ENCODE measurements at places on chromosomes 1 and 21.
A peak's percentile ranks its signal among the peaks of the same experiment; 100 is the strongest.

GRCh38 chr1:183328371-183328770 lies 89.8 kb downstream of the NMNAT2 start:
- DNase-seq: no peak

DNA sequence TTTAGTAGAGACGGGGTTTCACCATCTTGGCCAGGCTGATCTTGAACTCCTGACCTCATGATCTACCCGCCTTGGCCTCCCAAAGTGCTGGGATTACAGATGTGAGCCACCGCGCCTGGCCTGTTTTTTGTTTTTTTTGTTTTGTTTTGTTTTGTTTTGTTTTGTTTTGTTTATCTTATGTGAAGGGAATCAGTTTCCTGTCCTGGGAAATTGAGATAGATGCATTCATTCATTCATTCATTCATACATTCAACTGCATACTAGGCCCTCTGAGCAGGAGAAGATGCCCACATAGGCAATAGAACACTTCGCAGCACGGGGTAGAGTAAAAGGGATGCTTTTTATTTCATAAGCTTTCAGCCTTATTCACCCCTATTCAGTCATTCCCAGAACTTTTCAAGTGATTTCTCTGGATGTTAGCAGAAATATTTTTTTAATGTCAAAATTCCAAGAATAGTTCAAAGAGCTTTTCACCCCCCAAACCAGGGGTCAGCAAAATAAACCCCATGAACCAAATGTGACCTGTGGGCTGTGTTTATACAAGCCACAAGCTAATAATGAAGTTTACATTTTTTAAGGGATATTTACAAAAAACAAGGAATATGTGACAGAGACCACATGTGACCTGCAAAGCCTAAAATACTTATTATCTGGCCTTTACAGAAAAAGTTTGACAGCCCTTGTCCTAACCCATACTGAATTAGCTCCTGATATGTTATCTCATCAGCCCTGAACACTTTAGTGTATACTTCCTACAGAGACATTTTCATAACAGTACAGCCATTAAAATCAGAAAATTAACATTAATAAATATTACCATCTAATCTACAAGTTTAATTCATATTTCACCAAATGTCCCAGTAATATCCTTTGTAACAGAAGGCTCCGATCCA lies 127.1 kb downstream of the MAST2 start:
- DNase-seq: no peak

- DNase-seq: no peak
Observed at GRCh38 chr1:65965112-65965996, 172.7 kb downstream of the PDE4B start.

DNA sequence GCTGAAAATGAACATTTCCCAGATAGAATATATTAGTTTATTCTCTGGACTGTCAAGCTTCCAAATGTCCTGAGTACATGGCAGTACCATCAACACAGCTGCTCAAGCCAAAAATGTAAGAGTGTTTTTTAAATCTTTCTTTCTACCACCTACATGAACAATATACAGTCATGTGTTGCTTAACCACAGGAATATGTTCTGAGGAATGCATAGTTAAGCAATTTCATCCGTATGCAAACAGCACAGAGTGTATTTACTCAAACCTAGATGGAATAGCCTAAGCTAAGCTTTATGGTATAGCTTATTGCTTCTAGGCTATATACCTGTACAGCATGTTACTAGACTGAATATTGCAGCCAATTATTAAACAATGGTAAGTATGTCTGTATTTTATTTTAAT lies 561.9 kb upstream of the ADGRL4 start:
- no peak for DNase-seq

DNA sequence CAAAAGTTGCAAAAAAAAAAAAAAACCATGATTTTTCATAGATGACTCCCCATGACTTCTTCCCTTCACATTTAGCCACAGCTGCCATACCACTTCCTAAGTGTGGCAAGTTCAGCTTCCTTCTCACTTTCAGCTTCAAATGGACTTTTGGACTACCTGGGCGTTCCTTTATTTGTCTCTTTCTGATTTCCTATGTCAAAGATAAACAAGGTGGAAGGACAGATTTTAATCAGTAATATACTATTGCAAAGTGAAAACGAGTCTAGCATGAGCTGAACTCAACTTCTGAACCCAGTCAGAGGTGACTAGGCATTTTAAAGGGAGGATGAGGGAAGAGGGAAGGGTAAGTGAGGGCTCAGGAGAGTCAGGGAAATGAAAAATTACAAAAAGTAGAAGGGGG lies 14.4 kb upstream of the SCCPDH start:
- DNase-seq: no peak

- peak; percentile 1 for DNase-seq
Observed at GRCh38 chr1:20124456-20125057, 5.2 kb upstream of the PLA2G2D start.

- no peak for DNase-seq
Observed at GRCh38 chr1:153849487-153850185, 73.1 kb downstream of the GATAD2B start.

DNA sequence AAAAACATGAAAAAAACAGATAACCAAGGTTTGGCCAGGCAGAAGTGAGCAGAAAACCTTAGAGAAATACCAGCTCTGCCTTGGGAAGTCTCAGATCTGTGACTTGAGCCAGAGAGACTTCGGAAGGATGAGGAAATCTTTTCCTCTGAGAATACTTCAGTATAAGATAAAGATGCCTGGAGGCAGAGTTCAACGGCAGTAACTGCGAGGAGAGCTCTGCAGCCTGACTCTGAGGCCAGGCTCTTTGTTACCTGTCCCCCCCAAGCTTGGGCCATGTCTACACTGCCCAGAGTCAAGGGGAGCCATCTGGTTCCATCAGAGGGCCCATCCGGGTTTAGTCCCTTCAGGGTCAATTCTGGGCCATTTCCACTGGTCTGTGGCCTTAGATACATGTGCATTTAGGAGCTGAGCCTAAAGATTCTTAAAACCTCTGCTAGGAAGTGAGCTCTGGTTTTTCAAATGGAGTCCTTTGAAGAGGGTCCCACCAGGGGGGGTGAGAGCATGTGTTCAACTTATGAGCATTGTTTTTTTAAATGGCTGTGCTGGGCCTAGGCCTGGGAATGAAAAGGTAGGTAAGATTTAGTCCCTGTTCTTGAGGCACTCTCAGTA lies 8.7 kb downstream of the KIRREL1 start:
- no peak for DNase-seq

GRCh38 chr1:101120868-101121267 lies 95.3 kb upstream of the DPH5 start:
- no peak for DNase-seq

DNA sequence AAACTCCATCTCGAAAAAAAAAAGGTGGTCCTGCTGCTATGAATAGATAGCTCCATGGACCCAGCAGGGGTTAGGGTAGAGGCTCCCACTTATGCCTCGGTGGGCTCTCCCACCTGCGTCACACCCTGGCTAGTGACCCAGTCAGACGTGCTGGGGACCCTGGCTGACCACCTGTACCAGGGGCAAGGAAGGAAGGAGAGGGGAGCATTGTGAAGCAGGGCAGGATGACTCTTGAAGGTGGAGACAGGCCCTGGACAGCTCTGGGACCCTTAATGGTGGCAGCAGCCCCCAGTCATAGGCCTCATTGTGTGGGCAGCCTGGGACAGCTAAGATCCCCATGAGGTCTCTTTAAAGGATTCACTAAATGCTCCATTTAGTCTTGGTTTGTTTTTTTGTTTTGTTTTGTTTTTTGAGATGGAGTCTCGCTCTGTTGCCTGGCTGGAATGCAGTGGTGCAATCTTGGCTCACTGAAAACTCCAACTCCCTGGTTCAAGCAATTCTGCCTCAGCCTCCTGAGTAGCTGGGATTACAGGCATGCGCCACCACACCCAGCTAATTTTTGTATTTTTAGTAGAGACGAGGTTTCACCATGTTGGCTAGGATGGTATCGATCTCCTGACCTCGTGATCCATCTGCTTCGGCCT lies 10.4 kb upstream of the SNAPIN start:
- DNase-seq: no peak

GRCh38 chr1:186014370-186015037 lies 280.3 kb downstream of the HMCN1 start:
- DNase-seq: no peak

GRCh38 chr1:201213106-201213770 lies 22.6 kb downstream of the IGFN1 start:
- no peak for DNase-seq

- DNase-seq: peak; percentile 64
Observed at GRCh38 chr1:23809751-23810171, 9.2 kb upstream of the GALE start.

GRCh38 chr1:4775506-4775905 lies 121.1 kb downstream of the AJAP1 start:
- no peak for DNase-seq

DNA sequence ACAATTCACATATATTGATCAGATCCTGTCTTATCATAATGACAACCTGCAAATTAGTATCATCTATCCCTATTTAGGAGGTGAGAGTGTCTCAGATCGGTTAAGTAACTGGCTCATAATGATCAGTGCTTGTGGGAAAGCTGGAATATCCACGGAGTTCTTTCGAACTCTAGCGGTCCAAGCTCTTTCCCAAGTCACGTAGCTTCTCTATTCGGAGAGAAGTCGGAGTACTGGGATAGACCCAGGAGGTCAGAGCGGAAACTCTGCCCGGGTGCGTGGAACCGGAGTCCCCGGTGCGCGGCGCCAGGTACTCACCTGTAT lies 339 bp downstream of the PTGS2 start:
- DNase-seq: no peak

DNA sequence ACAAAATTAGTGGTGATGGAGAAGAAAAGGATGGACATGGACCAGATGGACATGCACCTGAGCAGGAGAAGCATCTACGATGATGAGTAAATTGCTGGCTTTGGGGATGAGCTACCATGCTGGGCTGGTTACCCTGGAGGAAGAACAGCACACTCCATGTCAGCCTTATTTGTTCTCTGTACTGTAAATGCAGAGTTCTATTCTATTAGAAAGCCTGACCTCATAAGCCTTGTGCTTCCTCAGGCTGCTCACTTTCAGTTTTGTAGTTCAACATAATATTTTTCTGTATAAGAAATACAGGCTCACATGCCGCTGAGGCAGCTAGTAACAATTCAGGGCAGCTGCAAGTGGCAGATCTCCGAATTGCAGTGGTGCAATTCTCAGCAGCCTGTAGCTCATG lies 249.6 kb downstream of the PLA2G4A start:
- DNase-seq: no peak

DNA sequence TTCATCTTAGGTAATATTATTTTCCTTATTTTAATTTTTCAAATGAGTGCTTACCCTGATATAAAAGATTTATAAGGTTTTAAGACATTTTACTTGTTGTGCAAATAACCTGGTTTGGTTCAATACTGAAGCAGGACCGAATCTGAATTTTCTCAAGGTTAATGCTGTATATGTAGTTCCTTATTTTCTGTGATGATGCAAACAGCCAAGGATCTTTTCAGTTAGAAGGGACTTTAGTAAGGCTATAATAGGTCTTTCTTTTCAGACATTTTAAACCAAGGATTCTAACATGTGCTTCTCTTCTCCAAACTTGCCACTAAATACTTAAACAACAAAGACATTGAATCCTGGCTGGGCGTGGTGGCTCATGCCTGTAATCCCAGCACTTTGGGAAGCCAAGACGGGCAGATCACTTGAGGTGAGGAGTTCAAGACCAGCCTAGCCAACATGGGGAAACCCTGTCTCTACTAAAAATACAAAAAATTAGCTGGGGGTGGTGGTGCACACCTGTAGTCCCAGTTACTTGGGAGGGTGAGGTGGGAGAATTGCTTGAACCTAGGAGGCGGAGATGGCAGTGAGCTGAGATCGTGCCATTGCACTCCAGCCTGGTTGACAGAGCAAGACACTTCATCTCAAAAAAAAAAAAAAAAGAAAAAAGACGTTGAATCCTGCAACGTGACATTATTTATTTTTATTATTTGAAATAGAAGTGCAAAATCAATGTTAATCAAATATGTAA lies 3.2 kb upstream of the ARPC5 start:
- DNase-seq: no peak

DNA sequence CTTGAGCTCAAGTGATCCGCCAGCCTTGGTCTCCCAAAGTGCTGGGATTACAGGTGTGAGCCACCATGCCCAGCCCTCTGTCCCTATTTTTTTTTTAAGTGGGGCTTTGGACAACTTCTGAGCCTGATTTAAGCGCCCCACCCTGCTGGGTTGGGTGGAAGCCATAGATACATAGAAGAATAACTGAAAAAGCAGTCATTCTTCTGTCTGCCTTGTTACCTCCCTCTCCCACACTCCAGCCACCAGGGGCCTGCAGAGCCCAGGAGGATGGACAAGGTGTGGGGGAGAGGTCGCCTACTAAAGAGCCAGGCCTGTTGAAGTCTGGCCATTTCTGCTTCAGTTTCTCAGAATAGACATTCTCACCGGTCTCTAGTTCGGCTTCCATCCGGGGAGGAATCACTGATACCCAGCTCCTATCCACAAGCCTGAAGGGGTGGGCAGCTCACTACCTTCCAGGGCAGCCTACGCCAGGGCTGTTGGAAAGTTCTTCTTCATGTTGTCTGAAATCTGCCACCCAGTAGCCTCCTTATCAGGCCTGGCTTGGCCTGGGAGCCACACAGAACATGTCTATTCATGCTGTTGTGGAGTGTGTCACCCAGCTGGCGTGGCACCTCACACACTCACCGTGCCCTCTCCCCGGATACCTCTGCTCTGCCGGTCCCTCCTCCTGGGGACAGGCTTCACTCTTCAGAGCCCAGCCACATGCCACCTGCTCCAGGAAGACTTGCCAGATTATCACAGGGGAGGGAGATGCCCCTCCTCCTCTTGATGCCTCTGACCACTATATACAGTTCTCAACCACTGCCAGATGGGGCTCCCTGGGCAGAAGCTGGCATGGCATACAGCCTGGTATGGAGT lies 27.7 kb downstream of the KNCN start:
- peak; percentile 64 for DNase-seq

- DNase-seq: no peak
Observed at GRCh38 chr1:56222914-56223540, 356.3 kb downstream of the PLPP3 start.

DNA sequence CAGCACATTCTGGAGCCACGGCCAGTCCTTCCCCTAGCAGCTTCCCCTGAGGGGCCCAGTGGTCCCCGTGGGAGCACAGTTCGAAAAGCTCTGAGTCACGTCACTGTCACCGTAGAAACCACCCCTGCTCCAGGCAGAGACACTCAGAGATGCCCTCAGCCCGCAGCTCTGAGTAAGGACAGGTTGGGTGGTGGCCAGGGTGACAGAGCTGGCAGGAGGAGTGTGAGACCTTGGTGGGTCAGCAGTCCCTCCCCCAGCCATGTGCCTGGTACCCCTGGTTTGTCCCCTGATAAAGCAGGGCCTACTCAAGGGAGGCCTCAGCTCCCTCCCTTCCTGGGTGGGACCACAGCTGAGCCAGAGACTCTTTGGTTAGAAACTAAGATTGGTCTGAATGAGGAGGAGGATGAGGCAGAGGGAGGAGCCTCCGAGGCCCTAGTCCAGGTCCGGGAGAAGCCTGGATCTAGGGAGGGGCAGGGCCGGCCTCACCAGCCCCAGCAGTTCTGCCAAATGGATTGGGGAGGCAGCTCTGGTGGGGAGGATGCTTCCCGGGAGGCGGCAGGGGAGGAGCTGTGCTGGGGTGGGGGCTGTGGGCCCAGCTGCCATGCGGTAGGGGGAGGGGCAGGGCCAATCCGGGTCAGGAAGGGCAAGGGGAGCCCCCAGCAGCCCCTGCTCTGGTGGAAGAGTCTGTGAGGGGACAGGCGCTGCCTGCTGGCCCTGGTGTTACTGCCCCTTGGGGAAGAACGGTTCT lies 55.2 kb downstream of the SLC9A1 start:
- DNase-seq: no peak

GRCh38 chr21:26093122-26093521 lies 77.4 kb downstream of the APP start:
- DNase-seq: no peak
